Mesangial cell (primary cell): ENCODE measurements at places on chromosomes 4 and X. TPM values are rescaled to one million over a fixed set of nuclear protein-coding genes. Genes with fewer than 3 reads are reported as not detected.

HPF1 gene
- 23.6 and 44.2 TPM in 2 replicates for total RNA-seq

NRK gene
- 9.9 and 17.1 TPM in 2 replicates for total RNA-seq

PDGFC gene
- 72.2 and 107 TPM in 2 replicates for total RNA-seq

MAGEA9B gene
- total RNA-seq: not detected in 2 replicates

HSPA4L gene
- 2.3 and 4.1 TPM in 2 replicates for total RNA-seq

GYG2 gene
- total RNA-seq: 2.0 and 4.9 TPM in 2 replicates

SHROOM2 gene
- total RNA-seq: 9.9 and 18.1 TPM in 2 replicates

CPZ gene
- total RNA-seq: 0.49 and 1.6 TPM in 2 replicates

STOX2 gene
- total RNA-seq: 1.5 and 4.8 TPM in 2 replicates

TCEAL9 gene
- 14.7 and 20.2 TPM in 2 replicates for total RNA-seq

ATRX gene
- 38.1 and 99.8 TPM in 2 replicates for total RNA-seq

CXCL1 gene
- 30.3 and 35.5 TPM in 2 replicates for total RNA-seq

SH3RF1 gene
- 20.0 and 22.3 TPM in 2 replicates for total RNA-seq

DMRTC1 gene
- total RNA-seq: not detected in 2 replicates

STEEP1 gene
- 18.1 and 20.4 TPM in 2 replicates for total RNA-seq

CFP gene
- total RNA-seq: 0.13 and 0.16 TPM in 2 replicates

SPANXN4 gene
- not detected in 2 replicates for total RNA-seq

SMPX gene
- not detected in 2 replicates for total RNA-seq

DHRSX gene
- 18.7 and 31.4 TPM in 2 replicates for total RNA-seq

ZNF827 gene
- total RNA-seq: 21.3 and 34.0 TPM in 2 replicates
